ENCODE measurements at places on chromosomes 6 and 20.

GRCh38 chr6:53734473-53735299, 60.1 kb upstream of the LRRC1 start:
- peak; percentile 70 for DNase-seq

DNA sequence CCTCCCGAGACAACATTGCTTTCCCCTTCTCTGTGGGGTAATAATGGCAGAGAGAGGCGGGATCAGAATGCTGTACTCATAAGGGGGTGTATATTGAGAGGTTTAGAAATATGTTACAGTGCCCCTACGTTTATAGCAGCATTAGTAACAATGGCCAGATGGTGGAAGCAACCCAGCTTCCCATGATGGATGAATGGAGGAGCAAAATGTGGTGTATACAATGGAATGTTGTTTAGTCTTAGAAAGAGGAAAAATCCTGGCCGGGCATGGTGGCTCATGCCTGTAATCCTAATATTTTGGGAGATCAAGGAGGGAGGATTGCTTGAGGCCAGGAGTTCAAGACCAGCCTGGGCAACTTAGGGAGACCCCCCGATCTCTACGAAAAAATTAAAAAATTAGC, 12.9 kb downstream of the BANF2 start:
- no peak for DNase-seq

DNA sequence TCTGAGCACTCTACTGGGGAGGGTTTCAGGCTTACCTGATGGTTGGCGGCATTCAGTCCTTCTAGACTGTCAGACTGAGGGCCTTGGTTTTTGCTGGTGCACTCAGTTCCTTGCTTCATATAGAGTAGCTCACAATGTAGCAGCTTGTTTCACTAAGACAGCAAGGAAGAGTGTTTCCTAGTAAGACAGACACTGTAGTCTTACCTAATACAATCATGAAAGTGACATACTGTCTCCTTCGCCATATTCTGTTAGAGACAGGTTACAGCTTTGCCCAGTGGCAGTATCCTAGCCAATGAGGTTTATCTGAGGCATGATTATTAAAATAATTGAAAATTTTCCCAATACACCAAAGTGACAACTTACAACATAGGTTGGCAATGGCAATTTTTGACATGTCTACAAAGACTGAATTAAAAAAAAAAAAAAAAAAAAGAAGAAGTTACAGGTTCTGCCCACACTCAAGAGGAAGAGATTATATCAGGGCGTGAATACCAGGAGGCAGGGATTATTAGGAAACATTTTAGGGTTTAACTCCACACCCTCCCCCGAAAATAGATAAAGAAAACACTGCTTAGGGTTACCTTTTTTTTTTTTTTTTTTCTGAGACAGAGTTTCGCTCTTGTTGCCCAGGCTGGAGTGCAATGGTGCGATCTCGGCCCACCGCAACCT, 66.8 kb downstream of the SCAND1 start:
- DNase-seq, result no peak

- DNase-seq, result no peak
These were observed 130.9 kb upstream of the AFDN start for GRCh38 chr6:167695831-167696230.

DNA sequence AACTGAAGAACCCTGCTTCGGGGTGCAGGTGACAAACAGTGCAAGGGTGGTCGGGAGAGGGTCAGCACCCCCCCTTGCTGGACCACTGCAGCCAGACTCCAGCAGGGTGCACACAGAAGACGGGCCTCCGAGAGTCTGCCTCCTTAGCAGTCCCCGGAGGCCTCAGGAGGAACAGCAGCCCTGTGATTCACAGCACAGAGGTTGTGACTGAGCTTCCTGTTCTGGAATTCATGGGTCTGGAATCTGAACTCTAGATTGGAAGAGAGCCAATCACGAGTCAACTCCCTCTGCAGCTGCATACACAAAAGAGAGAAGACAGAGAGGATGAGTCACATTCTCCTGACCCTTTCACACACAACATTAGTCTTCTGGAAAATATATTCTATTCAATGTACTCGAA, 249.0 kb upstream of the OPRM1 start:
- peak; percentile 47 for DNase-seq

DNA sequence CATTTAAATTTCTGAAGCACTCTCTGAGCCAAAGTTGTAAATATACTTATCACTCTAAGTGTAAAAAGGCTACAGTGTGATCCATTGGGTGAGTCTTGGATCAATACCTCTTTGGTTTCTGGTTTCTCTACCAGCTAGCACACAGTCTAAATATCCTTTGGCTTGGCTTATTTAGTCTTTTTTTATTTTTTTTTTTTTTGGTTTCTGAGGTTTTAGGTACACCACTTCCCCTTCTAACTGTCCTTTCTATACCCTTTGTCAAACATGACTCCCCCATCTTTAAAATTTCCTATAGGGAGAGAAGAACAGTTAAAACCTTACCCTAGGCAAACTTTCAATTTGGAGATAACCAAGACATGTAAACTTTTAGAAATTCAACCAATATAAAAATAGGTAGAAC, 379.0 kb downstream of the PHF3 start:
- DNase-seq, result no peak

DNA sequence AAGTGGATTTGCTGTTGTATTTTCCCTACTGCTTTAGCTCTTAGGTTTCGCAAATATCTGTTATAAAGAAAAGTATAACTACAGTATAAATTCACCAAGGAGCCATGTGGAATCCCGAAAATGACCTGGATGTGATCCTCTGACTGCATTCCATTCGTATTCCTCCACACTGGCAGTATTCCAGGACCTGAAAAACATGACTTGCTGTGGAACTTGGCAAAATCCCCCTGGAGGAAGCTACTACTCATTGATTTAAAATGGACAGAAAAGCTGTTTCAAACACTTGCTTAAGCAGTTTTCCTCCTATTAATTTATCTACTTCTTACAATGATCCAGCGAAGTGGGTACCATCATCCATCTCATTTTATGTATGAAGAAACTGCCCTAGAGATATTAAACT, 13.3 kb upstream of the ENPP5 start:
- peak; percentile 88 for DNase-seq

GRCh38 chr20:24910461-24910860, 38.6 kb upstream of the CST7 start:
- DNase-seq, result no peak

DNA sequence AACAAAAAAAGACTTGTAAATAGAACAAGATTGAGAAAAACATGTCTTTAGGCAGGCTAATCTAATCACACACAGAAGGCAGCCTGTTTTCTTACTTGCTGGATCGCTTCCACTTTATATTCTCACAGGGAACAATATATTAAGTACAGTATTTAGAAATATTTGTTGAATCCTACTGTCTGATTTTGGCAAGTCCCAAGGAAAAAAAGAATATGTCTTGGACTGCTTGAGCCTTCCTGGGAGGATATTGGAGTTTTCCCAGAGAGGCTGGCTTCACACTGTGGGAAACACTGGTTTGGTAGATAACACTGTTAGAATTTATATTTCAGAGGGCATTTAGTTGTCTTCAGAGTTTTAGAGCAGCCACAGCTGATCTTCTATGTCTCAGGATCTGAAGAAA, 229.7 kb downstream of the PRL start:
- DNase-seq, result no peak

DNA sequence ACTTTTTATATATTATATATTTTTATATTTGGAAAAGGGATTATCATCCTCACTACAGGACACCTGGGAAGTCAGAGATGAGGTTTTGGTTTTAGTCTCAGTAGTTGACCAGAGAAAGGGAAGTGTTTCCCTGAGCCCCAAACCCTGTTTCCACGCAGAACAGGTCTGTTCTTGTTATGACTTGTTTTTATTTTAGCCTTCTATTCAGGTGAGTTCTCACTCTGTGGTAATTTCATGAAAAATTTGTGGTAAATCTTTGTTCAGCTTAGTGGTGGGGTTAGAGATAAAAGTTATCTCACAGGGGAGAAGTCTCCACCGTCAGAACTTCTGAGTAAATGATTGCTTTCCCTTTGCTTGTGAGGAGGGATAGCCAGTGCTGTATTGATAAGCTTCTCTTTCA, 224.9 kb downstream of the FARS2 start:
- no peak for DNase-seq

DNA sequence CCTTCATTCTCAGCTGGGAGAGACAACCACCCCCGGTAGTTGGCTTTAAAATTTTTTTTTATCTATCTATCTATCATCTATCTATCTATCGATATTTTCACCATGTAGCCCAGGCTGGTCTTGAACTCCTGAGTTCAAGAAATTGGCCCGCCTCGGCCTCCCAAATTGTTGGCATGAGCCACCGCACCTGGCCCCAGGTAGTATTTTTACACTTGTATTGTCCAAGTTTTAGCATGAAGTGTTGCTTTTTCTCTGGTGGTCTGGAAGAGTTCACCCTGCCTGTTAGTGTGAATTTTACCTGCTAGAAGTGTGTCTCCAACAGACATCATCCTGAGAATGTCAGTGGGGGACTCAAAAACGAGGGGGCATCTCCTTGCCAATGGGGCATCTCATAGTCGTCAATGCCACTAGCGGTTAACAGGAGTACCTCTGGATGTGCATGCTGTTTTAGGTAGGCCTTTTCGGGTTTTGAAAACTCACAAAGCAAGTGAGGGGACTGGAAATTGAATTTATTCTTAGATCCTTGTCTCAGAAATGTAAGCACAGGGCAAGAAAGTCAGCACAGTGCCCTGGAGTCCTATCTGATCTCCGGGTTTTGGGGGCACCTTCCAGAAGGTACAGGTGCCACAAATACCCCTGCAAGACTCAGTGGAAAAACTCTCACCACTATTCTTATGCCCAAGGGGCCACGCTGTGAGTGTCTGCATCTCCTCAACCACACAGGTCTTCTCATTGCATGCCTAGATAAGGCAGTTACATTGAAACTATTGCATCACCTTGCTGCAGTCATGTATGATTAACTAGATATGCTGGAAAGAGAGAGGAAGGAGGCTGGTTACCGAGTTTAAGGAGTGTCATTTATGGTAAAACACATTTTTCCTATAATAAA, 37.1 kb downstream of the TNFAIP3 start:
- peak; percentile 48 for DNase-seq

DNA sequence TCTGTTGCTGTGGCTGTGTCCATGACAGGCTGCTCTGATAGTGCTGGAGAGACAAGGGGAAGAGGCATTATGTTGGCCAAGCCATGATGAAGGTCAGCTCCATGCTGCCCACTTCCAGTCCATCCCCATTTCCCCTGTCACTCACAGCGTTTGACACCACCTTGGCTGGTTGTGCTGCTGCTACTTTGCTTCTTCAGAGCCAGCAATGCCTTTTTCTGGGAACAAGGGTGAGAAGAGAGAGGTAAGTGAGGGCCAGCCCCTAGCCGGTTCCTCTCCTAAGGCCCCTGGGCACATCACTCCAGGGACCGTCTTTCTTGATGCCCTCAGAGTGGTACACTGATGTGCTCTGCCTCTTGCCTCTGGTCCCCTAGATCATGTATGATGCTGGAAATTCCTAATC, 2.0 kb downstream of the NELFE start:
- no peak for DNase-seq

GRCh38 chr6:73032586-73032985, 192.7 kb downstream of the KHDC1L start:
- DNase-seq, result no peak

- no peak for DNase-seq
These were observed 411 bp downstream of the DSN1 start for GRCh38 chr20:36773107-36773596.

DNA sequence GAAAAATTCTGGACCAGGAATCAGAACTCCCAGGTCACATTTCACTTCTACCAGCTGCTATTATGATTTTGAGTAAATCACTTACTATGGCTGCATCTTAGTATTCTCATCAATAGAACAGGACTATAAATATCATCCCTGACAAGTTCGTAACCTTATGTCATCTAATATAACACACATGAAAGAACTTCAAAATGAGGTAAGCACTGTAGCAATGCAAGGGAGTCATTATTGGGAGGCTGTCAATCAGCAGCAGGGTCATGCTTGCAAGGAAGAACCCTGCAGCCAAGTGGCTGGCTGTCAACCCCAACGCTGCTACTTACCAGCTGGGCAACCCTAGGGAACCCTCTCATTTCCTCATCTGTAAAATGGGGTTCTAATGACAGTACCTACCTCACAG, 123.3 kb upstream of the B3GAT2 start:
- DNase-seq, result no peak

DNA sequence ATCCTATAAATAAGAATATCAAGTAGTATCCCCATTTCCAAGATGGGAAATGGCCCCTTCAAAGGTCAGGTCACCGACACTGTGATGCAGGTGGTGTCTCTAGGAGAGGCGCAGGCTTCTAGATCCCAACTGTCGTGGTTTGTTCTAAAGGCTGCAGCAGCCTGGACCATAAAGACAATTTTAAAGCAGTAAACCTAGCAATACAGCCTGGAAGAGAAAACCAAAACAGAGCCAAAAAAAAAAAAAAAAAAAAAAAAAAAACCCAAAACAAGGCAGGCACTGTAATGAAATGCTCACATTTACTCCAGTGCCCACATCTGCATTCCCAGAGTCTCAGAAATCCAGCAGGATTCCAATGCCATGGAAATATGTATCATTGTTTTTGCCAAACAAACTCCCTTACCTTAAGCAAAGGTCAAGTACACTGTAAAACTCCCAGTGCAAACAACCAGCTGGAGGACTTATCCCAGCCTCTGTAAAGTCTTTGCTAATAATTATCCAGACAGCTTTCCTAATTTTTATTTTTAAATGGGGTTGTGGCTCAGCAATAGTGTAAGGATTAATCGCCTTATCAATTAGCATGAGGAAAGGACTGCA, 98.2 kb downstream of the PSMG4 start:
- DNase-seq, result no peak

- DNase-seq, result no peak
These were observed 17.6 kb downstream of the SLC18B1 start for GRCh38 chr6:132780770-132781371.

GRCh38 chr6:152012227-152012626, 204.7 kb downstream of the ESR1 start:
- no peak for DNase-seq

GRCh38 chr6:120876424-120876823, 457.9 kb downstream of the TBC1D32 start:
- DNase-seq, result no peak

- DNase-seq, result no peak
These were observed 48.6 kb upstream of the RCAN2 start for GRCh38 chr6:46539866-46540265.

GRCh38 chr20:20839771-20840170, 127.3 kb upstream of the RALGAPA2 start:
- DNase-seq, result no peak

GRCh38 chr6:6982663-6983062, 125.1 kb upstream of the RREB1 start:
- DNase-seq, result no peak

GRCh38 chr20:34047010-34047687, 53.4 kb downstream of the RALY start:
- no peak for DNase-seq
